Activated T-cell treated with anti-CD3 and anti-CD28 coated beads for 24 hours (primary cell): ENCODE measurements at places on chromosomes 4 and X.

- DNase-seq: no peak
Measured at GRCh38 chr4:47819178-47819577, 18.7 kb downstream of the CORIN start.

DNA sequence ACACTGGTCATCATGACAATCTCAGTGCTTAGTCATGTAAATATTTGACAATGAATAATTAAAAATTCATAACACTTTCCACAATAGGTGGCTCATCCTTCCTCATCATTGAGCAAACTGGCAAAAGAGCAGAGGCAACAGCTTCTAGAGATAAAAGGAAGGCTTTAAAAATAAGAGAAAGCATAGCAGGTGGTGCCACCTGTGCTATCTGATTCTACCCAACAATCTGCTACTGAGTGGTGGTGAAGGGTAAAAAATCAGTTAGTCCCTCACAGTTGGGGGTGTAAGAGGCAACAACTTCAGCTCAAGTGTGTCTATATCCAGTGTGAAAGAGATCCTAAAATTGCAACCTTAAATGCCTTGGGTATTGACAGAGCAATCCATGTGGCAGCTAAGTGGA lies 280.1 kb upstream of the PPARGC1A start:
- DNase-seq: no peak

DNA sequence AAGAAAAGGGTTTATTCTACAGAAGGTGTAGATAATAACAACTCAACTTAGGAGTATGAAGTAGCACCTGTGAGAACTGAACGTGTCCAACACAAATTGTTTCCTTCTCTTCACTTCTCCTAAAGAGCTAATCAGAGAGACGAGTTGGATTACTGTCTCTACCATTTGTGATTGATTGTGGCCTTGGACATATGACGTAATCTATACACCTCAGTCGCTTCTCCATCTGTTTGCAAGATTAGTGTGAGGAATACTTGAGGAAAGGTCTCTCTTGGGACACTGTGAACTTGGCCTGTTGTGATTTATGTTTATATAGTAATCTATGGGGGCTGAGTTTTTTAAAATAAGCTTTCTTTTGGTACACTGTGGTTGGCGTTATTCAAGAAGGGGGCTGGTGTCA lies 182.0 kb downstream of the ZNF330 start:
- no peak for DNase-seq

DNA sequence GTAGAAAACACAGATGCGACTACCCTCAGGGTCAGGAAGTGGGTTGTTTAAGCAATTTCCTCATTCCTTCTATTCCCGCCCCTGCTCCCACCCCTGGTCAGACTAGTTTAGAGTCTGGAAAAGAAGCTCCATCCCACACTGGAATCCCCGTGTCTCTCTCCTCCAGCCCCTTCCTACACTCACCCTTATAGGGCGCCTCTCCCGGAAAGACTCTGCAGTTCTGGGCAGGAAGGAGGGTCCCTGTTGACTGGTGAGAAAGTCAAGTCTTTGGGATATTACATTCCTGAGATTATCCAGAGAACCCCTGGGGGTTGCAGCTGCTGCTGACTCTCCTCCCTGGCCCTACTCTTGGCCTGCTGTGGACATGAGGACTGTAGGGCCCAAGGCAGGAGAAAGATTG lies 11.9 kb downstream of the STARD8 start:
- DNase-seq: no peak

DNA sequence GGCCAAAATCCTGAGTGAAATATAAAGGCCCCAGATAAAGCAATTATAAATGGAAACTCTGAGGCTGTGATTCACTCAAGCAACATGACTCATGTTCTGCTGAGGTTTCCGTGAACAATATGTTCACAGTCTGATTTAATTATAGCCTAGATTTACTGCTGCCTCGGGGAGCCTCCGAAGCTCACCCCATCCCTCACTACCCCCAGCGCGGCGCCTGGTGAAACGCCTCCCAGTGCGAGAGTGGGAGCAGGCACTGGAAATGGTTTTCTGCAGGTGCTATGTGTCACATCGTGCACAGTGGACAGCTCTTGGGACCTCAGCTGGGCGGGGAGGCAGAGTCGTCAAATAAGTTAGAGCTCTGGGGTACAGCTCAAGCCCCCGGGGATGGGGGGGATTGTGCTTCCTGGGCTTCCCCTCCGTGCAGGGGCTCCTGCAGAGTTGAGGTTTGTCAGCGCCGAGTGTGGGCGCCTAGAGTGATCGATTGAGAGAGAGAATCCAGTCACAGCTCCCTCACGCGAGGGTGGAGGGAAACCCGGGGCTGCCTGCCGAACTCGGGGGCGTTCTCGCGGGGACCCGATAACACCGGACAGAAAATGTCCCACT lies 110.6 kb downstream of the PHKA2 start:
- DNase-seq: no peak

- no peak for DNase-seq
Measured at GRCh38 chrX:41971346-41971745, 48.0 kb upstream of the CASK start.

DNA sequence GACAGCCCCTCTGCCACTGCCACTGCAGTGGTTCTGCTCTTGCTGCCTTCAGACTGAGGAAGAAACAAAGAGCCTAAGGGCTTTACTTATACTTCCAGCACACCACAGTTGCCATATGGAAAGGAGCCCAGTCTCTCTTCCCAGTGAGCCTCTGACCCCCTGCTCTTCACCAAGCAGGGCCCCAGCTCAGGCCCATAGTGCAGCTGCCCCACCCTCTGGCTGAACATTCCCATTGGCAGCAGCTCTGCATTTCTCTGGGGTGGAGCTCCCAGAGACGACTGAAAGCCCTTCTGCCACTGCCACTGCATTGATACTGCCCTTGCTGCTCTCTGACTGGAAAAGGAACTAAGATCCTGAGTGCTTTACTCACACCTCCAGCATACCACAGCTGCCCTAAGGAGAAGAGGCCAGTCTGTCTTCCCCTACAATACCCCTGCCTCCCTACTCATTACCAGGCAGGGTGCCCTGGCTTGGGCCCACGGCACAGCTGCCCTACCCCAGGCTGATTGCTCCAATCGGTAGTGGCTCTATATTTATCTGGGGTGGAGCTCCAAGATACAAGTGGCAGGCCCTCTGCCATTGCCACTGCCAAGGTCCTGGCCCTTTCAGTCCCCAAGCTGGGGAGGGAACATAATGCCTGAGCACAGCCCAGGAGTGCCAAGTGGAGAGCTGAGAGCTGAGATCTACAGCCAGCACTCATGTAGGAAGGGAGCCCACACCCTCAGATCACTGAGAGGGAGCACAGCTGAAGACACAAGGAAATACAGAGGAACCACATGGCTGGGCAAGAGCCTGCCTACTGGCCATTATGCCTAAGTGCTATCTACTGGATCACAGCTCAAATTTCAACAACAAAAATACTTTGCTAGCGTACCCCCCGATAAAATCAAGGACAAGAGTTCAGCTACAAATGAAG lies 36.0 kb downstream of the AWAT2 start:
- no peak for DNase-seq

DNA sequence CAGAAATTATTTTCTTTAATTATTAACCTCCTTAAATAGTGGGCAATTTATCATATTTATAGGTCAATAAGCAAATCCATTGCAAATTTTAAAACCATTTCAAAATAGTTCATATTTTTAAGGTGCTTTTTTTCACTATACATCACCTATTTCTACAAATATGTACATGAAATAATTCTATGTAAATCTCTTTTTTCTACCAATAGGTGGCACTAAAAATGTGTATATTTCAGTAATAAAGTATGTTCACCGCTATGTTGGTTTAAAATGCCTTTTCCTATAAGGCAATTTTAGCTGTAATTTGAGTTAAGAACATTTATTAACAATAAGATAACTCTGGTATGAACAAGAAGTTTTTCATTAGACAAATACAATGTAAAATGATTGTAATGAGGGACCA lies 672.2 kb downstream of the KCTD8 start:
- DNase-seq: no peak

- no peak for DNase-seq
Measured at GRCh38 chrX:47610511-47610910, 9.1 kb downstream of the SYN1 start.

GRCh38 chr4:130143656-130144055 lies 1047.7 kb downstream of the C4orf33 start:
- DNase-seq: no peak

DNA sequence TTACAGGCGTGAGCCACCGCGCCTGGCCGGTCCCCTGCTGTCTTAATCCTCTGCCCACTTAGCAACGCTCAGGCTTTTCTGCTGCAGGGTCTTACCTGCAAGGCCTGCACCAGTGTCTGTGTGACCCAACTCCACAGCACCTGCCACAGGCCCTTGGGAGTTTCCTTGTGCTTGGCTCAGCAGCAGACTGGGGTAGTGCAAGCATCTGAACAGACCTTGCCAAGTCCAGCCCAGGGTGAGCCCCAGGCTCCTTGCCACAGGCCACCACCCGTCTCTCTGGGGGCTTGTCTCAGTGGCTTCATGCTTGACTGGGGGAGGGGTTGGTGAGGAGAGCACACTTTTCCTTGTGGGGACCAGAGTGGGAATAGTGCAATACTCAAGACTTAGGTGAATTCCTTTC lies 87.0 kb downstream of the FAM193A start:
- DNase-seq: no peak

DNA sequence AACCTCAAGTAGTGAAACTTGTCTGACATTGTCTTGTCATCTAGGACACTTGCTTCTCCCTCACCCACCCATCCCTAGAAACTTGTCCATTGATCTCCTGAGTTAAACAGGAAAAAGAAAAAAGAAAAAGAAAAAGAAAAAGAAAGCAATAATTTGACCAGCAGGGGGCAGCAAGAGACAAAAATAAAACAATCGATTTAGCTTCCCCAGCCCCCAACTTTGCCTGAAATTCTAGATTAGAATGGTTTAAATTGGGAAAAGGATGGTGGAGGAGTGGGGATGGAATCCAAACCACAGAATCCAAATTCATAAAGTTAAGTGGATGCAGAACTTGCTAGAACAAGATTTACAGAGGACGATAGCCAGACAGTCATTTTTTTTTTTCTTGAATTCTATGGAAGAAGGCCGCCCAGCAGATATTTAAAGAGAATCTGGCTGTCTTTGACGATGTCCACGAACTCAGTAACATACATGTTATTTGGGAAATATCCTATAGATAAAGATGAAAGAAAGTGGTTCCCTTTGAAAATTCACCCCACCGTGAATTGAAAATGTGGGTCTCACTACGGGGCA lies 282.9 kb downstream of the USP46 start:
- no peak for DNase-seq

DNA sequence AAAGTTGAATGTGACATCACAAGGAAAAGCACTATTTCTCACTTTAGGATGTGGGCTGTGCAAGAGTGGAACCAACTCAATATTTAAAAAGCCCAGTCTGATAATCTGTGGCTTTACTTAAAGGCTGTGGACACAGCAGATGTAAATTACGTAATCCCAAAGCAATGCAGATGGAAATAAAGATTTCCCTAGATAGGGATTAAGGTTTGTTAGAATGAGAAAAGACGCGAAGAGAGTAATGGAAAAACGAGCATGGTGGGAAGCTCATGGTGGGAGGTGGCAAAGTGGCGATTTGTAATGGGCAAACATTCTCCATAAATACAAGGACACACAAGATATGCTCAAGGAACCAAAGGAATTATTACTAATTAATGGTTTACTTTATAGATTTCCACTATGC lies 985.5 kb downstream of the FSTL5 start:
- DNase-seq: no peak
